NCI-H2081 (cell line): ENCODE measurements at places on chromosomes 3 and 15.

DNA sequence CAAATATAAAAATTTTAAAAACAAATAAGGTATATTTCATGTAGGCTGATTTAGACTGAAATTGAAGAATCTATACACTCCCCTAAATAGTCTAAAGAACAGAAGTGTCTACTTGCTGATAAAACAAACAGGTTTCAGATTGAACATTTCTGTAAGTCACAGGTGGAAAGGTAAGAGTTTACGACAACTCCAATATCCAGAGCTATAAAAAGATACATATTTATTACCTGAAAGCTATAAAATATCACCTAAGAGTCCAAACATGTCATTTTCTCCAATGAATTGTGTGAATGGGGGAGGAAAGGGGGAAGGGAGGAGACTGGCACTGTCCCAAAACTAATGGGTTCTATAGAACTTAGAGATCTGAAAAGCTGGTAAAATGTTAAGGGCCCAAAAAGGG is 26.1 kb downstream of the PPP1R2 start:
- no peak for DNase-seq

DNA sequence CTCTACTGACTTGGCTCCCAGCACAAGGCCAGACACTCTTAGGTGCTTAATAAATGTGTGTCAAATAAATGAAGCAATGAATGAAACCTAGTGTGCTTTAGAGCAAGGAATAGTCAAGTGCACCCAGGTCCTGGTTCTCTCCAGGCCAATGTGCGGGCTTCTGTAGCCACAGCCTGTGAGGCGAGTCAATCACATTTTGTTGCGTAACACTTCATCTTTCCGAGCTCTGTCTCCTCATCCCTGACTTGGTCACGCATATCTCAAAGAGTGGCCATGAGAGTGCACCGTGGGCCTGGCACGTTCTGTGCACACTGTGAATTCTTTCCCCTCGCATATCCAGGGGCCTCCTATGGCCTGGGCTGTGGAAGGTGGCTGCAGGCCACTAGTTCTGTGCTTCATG is 11.4 kb upstream of the SH3GL3 start:
- no peak for DNase-seq

GRCh38 chr15:93608643-93609148 is 519.7 kb upstream of the RGMA start:
- no peak for DNase-seq

GRCh38 chr3:125103406-125103805 is 47.6 kb upstream of the HEG1 start:
- no peak for DNase-seq

DNA sequence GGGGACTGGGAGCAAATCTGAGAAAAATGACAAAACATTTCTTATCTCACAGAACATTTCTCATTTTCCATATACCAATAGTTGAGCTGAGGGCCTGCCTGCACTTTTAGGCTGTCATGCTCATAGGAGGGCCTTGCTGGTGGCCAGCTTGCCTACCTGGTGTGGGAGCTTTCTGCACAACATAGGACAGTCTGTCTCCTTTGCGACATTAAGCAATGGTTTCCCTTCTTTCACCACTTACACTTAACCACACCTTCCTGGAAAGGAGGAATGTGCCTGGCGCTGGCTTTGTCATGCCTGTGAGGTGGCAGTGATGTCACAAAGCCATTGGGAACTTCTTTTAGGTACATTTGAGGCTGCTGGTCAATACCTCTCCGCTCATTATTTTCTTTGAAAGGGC is 5.7 kb downstream of the SNAPC5 start:
- no peak for DNase-seq

DNA sequence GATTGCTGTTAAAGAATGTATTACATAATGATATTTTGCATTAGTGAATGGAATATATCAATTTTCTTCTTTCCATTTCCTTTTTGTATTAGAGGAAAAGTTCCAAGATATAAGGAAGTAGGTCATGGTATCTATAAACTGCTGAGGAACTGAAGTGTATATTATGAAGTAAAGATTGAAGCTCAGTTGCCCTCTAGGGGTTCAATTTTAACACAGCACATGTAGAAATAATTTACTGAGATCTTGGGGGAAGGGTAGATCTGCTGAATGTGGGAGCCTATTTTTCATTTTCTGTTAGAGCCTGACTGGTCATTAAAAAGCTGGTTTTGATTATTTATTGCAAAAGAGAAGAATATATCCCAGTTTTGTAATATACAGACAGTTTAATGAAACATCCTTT is 45.2 kb downstream of the CMC1 start:
- peak; percentile 37 for DNase-seq

GRCh38 chr3:38131621-38132369 is 5.1 kb downstream of the ACAA1 start:
- no peak for DNase-seq

- no peak for DNase-seq
These were observed 35.3 kb upstream of the SNRPN start for GRCh38 chr15:24919446-24919845.

DNA sequence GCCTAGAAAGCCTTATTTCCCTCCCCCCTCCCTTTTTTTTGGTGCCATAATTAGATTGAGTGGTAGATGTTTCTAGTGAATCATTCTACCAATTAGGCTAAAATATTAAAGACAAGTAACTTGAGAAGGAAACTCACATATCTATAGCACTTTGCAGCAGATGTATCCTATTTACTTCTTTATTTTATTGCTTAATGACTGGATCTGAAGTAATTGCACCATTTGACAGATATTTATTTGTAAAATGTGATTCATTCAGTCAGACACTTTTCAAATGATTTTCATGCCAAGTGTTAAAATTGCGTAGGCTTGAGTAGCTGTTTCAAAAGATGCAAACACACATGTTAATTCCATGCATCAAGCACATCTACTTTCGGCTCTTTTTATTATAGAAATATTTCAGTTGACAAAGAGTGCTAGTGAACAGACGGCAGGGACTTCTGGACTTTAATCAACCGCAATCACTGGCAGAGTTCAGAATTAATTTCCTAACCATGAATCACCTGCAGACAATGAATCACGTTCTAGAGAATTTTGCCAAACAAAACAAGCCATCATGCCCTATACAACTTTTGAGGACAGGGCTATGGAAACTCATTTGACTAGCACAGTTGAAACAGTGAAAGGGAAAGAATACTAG is 636.8 kb downstream of the MECOM start:
- peak; percentile 4 for DNase-seq

DNA sequence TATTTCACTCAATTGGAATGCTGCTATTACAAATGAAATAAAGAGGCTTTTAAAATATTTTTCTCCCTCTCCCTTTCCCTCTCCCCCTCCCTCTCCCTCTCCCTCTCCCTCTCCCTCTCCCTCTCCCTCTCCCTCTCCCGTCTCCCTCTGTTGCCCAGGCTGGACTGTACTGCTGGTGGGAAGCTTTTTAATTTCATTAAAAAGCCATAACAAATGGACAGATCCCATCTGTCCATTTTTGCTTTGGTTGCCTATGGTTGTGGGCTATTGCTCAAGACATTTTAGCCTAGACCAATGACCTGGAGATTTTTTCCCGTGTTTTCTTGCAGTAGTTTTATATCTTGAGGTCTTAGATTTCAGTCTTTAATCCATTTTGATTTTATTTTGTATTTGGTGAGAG is 107.2 kb upstream of the LRRC3B start:
- DNase-seq = no peak

GRCh38 chr3:170320461-170321121 is 36.9 kb upstream of the SKIL start:
- DNase-seq = no peak
